Foreskin keratinocyte (primary cell): ENCODE measurements at places on chromosomes 4 and X. TPM values are rescaled to one million over a fixed set of nuclear protein-coding genes. Genes with fewer than 3 reads are reported as not detected.

Gene ARX
- total RNA-seq = not detected in 2 replicates

Gene SSX1
- total RNA-seq = not detected in 2 replicates

Gene PABPC1L2A
- total RNA-seq = not detected in 2 replicates

Gene UTP3
- total RNA-seq = 27.2 and 31.4 TPM in 2 replicates
